ENCODE measurements at places on chromosomes 3 and 15. TPM values are rescaled to one million over a fixed set of nuclear protein-coding genes. Genes with fewer than 3 reads are reported as not detected.
A peak's percentile ranks its signal among the peaks of the same experiment; 100 is the strongest.

DNA sequence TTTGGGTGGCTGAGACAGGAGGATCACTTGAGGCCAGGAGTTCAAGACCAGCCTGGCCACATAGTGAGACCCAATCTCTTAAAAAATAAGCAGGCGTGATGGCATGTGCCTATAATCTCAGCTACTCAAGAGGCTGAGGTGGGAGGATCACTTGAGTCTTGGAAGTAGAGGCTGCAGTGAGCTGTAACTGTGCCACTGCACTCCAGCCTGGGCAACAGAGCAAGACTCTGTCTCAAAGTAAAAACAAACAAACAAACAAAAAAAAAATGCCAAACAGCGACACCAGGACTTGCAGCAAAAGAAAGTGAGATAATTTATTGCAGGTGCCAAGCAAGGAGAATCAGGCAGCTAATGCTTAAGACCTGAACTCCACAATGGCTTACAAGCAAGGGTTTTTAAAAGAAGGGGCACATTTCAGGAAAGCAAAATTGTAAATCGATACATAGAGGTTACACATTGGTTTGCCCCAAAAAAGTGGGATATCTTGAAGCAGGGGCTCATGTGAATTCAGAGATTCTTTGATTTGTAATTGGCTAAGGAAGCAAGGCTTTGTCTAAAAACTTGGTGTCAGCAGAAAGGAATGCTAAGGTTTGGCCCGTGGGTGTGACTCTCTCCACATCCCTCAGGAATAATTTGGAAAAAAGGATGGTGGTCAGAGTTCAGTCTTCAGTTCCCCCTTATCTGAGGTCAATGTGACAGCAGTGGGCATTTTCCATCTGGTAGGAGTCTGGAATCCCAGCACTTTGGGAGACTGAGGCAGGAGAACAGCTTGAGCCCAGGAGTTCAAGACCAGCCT lies 5.2 kb upstream of the MPI start:
- H3K4me1 ChIP-seq = peaks cover 11% of the 10 kb centered on the region
- H3K4me3 ChIP-seq = no peak overlapping the region
- H3K36me3 ChIP-seq = no peaks in the 10 kb centered on the region
- DNase-seq = no peak
- no peaks in the 10 kb centered on the region for H3K27me3 ChIP-seq

GRCh38 chr3:76311941-76312340 lies 526.6 kb upstream of the ZNF717 start:
- no peak for DNase-seq
- H3K27ac ChIP-seq = no peak overlapping the region
- no peak overlapping the region for H3K4me3 ChIP-seq
- no peaks in the 10 kb centered on the region for H3K36me3 ChIP-seq

- no peak for DNase-seq
- no peak overlapping the region for H3K27ac ChIP-seq
- peaks cover 15% of the 10 kb centered on the region for H3K27me3 ChIP-seq
- H3K4me1 ChIP-seq = peaks cover 7% of the 10 kb centered on the region
- no peaks in the 10 kb centered on the region for H3K36me3 ChIP-seq
Observed at GRCh38 chr3:142977399-142977728, 13.9 kb upstream of the PAQR9 start.

GRCh38 chr3:12716605-12717151 lies 42.4 kb downstream of the TMEM40 start:
- H3K36me3 ChIP-seq = no peaks in the 10 kb centered on the region
- no peak for DNase-seq
- no peak overlapping the region for H3K4me3 ChIP-seq
- H3K4me1 ChIP-seq = peaks cover 3% of the 10 kb centered on the region
- no peak overlapping the region for H3K27ac ChIP-seq

DNA sequence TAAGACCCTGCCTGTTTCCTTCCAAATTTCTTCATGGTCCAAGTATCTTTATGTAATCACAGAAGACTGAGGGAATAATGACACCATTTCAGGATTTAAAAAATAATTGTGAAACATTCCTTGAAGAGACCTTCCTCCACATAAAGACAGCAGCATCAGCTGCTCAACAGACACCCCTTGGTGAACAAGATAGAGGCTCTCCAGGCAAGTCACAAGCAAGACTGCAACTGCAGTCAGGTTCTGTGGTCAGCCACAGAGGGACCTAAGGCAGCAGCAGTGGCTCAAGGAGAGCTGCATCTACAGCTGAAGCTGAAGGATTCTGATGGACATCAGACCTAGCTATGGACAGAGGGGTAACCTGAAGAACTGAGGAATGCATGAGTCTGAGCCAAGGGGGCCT lies 97.2 kb upstream of the C3orf80 start:
- DNase-seq = no peak
- H3K4me3 ChIP-seq = no peak overlapping the region
- no peaks in the 10 kb centered on the region for H3K4me1 ChIP-seq
- H3K27ac ChIP-seq = no peak overlapping the region
- H3K27me3 ChIP-seq = no peaks in the 10 kb centered on the region

DNA sequence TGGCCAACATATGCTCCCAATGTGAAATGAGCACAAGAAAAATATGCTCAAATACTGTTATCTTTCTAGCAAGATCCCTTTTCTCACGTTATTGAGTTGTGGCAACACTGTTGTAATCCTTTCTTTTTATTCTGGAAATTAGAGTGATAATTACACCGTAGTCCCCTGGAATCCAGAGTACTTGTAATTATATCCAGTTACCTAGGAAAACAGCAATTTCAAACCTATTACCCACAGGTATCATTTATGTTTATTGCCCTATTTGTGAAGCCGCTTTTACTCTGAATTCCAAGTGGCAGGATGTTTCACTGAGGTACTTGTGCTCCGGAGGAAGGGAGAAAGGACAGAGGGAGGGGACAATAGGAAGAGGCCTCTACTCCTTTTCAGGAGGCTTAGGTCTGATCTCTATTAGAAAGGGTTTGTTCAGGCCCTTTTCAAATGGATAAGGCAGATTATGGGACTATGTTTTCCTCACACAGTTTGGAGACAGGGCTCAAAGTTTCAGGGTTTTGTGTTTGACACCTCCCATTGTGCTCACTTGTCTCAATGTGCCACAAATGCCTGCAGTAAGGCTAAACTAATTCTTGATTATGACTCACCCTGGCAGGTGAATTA lies 646.6 kb downstream of the TUSC7 start:
- no peaks in the 10 kb centered on the region for H3K4me1 ChIP-seq
- DNase-seq = no peak
- H3K27ac ChIP-seq = no peak overlapping the region
- no peaks in the 10 kb centered on the region for H3K27me3 ChIP-seq
- no peaks in the 10 kb centered on the region for H3K36me3 ChIP-seq

- no peaks in the 10 kb centered on the region for H3K27me3 ChIP-seq
- H3K4me3 ChIP-seq = no peak overlapping the region
- no peaks in the 10 kb centered on the region for H3K36me3 ChIP-seq
- no peaks in the 10 kb centered on the region for H3K4me1 ChIP-seq
Observed at GRCh38 chr3:147886879-147887278, 477.7 kb downstream of the ZIC1 start.

DNA sequence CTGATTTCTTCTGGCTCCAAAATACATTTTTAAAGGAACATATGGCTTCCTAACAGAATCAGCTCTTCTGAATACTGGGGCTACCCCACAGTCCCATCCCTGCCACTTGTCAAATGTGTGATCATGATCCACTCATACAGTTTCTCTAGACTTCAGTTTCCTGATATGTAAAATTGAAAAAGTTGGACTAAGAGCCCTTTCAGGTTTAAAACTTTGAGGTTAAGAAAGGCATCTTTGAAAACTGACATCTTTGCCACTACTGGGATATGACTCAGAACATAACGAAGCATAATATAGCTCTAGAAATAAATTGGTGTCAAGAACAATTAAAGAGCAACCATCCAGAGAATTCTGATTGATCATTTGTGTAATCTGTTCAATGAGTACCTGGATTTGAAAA lies 248.3 kb downstream of the IL5RA start:
- no peaks in the 10 kb centered on the region for H3K36me3 ChIP-seq
- no peak for DNase-seq
- no peaks in the 10 kb centered on the region for H3K27me3 ChIP-seq

DNA sequence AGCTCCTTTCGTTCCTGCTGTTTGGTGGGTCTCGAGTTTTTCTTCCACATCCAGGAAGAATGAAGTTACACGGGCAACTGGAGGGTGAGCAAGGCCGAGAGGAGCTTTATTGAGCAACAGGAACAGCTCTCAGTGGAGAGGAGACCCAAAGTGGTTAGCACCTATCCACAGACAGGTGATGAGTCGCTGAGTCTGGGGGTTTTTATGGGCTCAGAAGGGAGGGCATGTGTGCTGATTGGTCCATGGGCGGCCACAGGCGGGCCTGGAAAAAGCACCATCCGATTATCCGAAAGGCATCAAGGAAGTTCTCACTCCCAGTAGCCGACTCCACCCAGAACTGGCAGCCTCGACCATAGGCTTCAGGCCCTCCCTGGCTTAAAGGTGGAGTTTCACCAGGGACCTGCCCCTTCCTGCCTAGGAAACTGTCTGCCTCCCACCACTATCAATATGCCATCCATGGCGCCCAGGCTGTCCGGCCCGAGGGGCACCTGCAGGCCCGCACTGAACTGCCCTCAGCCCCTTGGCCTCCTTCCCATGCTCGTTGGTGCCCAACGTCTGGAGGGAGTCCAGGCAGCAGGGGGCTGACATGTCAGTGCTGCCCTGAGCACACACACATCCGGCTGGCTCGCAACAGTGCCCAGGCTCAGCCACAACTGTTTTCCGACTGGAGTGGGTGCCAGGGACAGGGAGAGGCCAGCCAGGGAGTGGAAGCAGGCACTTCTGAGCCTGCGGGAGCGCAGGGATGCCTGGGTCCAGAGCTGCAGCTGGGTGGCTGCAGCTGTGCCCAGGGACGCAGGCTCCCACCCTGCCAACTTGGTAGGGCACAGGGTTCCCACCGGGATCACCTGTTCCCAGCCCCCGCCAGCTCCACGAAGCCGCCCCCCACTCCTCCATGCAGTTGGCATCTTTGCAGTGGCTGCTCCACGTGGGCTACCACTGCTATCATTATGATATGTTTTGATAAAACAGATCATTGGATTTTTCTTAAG lies 170.2 kb downstream of the FNDC3B start:
- DNase-seq = no peak
- H3K4me1 ChIP-seq = peaks cover 66% of the 10 kb centered on the region
- no peak overlapping the region for H3K4me3 ChIP-seq
- no peaks in the 10 kb centered on the region for H3K36me3 ChIP-seq
- peak overlapping the region; percentile 72 for H3K27ac ChIP-seq

DNA sequence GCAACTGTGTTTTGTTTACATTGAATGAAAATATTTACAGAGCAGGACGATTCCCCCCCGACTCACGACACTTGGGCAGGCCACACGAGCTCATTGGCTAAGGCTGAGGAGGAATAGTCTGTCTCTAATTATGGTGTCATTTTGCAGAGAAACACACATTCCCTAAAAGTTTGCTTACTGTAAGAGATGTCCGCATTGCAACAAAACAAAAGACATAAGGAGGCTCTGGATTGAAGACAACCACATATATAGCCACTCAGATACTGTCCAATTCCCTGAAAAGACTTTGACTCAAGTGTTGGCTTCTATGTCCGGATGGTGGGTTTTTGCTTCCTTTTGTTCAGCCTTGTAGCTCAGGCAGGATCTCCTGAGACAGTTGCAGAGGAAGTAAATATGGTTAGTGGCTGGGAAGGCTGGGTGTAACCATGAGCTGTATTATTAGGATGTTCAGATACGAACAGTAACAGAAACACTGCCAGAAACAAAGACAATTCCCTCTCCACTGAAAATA lies 170.4 kb downstream of the KLHL25 start:
- H3K27me3 ChIP-seq = no peaks in the 10 kb centered on the region
- H3K4me3 ChIP-seq = no peak overlapping the region
- H3K36me3 ChIP-seq = peaks cover 20% of the 10 kb centered on the region
- H3K4me1 ChIP-seq = peaks cover 56% of the 10 kb centered on the region
- DNase-seq = peak; percentile 68

- no peak overlapping the region for H3K27ac ChIP-seq
- peaks cover 5% of the 10 kb centered on the region for H3K27me3 ChIP-seq
- peaks cover 8% of the 10 kb centered on the region for H3K4me1 ChIP-seq
- H3K36me3 ChIP-seq = no peaks in the 10 kb centered on the region
Observed at GRCh38 chr15:100761290-100761935, 118.2 kb upstream of the ALDH1A3 start.

DNA sequence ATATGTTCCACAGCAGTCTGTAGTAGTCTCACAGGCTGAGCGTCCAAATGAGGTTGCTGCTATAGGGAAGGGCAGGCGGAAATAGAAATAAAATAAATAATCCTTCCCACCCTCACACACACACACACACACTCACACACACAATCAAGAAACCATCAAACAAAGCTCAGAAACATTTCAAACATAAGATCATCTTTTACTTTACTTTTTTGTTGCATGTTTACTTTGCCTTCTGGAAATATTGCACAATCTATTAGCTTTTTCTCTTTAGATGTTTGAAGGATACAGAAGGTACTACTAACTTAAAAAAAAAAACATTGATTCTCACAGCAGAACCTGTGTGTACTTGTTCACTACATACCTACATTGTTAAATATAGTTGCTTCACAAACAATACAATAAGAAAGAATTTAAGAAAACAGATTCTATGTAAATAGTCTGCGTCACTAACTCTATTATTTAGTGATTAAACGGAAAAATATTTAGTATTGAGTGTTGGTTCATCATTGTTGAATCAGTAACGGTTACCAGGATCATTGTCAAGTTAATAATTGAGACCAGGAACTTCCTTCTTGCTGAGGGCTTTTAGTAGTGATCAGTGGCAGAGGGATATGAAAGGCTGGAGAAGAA lies 20.5 kb downstream of the ALCAM start:
- DNase-seq = peak; percentile 51
- no peak overlapping the region for H3K4me3 ChIP-seq
- H3K36me3 ChIP-seq = no peaks in the 10 kb centered on the region
- H3K27ac ChIP-seq = no peak overlapping the region
- H3K27me3 ChIP-seq = no peaks in the 10 kb centered on the region

DNA sequence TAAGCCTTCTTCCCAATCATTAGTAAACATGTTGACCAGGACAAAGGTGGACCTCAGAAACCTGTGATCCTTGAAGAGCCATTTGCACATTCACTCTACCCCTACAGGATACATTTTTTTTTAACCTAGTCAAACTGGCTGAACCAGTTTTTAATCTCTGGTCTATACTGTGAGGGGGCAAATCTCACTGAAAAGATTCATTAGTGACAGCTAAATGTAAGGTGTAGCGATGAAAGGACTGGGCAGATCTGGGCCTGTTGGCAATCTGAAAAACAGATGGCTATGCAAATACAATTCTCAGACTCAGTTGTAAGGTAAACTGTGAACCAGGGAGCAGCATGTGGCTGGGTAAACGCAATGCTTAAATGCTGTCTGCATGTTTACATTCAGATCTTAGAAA lies 75.6 kb upstream of the SNTN start:
- peaks cover 4% of the 10 kb centered on the region for H3K4me1 ChIP-seq
- no peaks in the 10 kb centered on the region for H3K36me3 ChIP-seq
- no peak for DNase-seq
- no peaks in the 10 kb centered on the region for H3K27me3 ChIP-seq
- H3K4me3 ChIP-seq = no peak overlapping the region
- H3K27ac ChIP-seq = no peak overlapping the region

Gene ARRDC4
- total RNA-seq = 67.0 TPM

Gene PPM1L
- 27.2 TPM for total RNA-seq

Gene ZPLD1
- not detected for total RNA-seq

Gene RAB6B
- 0.58 TPM for total RNA-seq

Gene HCLS1
- 43.2 TPM for total RNA-seq

Gene PLCH1
- 18.8 TPM for total RNA-seq

Gene HGD
- 66.5 TPM for total RNA-seq

Gene MINDY2
- total RNA-seq = 26.3 TPM
